ENCODE measurements at places on chromosomes 13 and 19. TPM values are rescaled to one million over a fixed set of nuclear protein-coding genes. Genes with fewer than 3 reads are reported as not detected.

DNA sequence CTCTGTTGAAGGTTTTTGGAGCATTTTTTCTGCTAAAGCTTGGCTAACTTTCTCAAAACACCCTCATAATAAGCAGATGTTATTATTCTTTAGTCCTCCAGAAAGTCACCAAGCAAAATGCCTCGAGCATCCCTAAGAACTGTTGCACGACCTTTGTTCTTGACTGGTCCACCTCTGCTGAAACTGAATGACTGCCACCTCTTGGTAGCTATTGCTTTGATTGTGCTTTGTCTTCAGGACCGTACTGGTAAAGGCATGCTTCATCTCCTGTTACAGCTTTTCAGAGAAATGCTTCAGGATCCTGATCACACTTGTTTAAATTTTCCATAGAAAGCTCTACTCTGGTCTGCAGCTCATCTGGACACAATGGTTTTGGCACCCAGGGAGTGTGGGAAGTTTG lies 254.8 kb downstream of the DCT start:
- no peaks in the 10 kb centered on the region for H3K27me3 ChIP-seq
- no peak for DNase-seq
- H3K4me3 ChIP-seq, result no peak overlapping the region

GRCh38 chr13:33911521-33911920 lies 93.6 kb downstream of the RFC3 start:
- H3K4me1 ChIP-seq, result no peaks in the 10 kb centered on the region
- H3K4me3 ChIP-seq, result no peak overlapping the region
- no peaks in the 10 kb centered on the region for H3K36me3 ChIP-seq
- H3K27ac ChIP-seq, result no peak overlapping the region

- H3K27me3 ChIP-seq, result no peaks in the 10 kb centered on the region
- no peaks in the 10 kb centered on the region for H3K36me3 ChIP-seq
- H3K4me1 ChIP-seq, result no peaks in the 10 kb centered on the region
- H3K27ac ChIP-seq, result no peak overlapping the region
- no peak overlapping the region for H3K4me3 ChIP-seq
These were observed 715.3 kb downstream of the OLFM4 start for GRCh38 chr13:53743906-53744305.

Gene EVI5L
- total RNA-seq, result 28.4 TPM

DNA sequence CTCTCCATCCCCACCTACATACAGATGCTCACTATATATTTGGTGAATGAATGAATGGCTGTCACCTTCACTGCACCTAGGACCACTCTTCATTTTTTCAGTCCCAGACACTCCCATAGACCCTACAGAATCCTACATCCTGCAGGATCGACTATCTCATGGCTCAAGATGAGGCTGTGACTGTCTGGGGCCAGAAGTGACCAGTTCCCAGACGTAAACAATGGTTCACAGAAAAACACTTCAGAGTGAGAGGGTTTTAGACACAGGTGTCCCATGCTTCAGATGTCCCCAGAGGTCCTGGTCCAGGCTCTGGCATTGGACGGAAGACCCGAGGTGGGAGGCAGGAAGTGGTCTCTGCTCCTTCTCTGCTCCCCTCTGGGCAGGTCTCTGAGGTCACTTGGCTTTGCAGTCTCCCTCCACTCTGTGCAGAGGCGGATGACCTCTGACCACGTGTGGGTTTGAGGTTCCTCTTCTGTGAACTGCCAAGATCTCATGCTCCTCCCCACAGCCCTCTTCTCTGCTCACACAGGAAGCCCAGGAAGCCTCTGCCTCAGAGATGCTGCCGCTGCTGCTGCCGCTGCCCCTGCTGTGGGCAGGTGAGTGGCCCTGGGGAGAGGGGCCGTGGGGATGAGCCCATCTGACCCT lies 24.9 kb downstream of the SIGLEC7 start:
- H3K27ac ChIP-seq, result no peak overlapping the region
- peaks cover 2% of the 10 kb centered on the region for H3K27me3 ChIP-seq
- DNase-seq, result no peak
- H3K4me1 ChIP-seq, result peaks cover 2% of the 10 kb centered on the region
- no peak overlapping the region for H3K4me3 ChIP-seq

GRCh38 chr13:91594061-91594460 lies 195.6 kb downstream of the GPC5 start:
- H3K4me1 ChIP-seq, result no peaks in the 10 kb centered on the region
- no peak for DNase-seq
- no peak overlapping the region for H3K27ac ChIP-seq
- H3K27me3 ChIP-seq, result no peaks in the 10 kb centered on the region

Measured in spinal cord (tissue), 10 donors.